ENCODE measurements at places on chromosomes 11 and 22.

DNA sequence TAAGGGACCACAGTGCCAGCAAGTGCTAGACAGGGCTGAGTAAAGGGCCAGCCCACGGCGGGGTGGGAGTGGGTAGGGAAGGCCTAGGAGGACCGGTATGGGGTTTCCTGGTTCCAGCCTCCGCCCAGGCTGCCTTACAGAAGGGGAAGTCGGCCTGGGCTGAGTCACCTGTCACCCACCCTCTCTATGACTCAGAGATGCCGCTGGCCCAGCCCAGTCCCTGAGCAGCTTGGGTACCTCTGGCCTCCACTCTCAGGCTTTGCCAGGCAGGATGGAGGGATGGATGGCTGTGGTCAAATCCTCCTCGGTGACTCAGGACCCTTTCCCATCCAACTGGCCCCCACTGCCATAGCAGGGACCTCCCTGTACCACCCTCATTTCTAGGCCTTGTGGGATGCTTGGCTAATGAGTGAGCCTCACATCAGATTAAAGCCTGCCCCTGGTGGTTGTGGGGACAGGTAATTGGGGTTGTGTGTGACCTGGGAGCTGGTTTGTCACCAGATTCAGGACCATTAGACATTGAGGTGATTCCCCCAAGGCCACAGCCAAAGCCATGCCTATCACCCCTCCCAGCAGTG, 13.9 kb downstream of the SLC35E4 start:
- DNase-seq = no peak

- no peak for DNase-seq
Measured at GRCh38 chr11:110356762-110357671, 60.6 kb upstream of the RDX start.

- no peak for DNase-seq
Measured at GRCh38 chr11:130905512-130905911, 10.8 kb downstream of the SNX19 start.

GRCh38 chr22:45103756-45104155, 60.0 kb upstream of the NUP50 start:
- DNase-seq = no peak

GRCh38 chr11:16899708-16900303, 114.4 kb downstream of the PLEKHA7 start:
- DNase-seq = no peak

DNA sequence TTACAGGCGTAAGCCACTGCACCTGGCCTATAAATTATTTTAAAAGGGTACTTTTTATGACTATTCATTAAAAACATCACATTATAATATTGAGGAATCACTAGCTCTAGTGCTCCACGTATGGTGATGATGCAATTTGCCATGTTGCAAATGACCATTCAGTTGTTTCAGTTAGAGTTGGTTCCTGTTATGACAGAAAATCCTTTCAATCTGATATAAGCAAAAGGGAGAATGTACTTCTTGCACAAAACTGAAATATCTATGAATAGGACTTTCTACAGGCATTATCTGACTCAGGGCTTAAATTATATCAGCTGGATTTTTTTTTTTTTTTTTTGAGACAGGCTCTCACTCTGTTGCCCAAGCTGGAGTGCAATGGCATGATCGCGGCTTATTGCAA, 45.6 kb upstream of the RRM1 start:
- DNase-seq = no peak

DNA sequence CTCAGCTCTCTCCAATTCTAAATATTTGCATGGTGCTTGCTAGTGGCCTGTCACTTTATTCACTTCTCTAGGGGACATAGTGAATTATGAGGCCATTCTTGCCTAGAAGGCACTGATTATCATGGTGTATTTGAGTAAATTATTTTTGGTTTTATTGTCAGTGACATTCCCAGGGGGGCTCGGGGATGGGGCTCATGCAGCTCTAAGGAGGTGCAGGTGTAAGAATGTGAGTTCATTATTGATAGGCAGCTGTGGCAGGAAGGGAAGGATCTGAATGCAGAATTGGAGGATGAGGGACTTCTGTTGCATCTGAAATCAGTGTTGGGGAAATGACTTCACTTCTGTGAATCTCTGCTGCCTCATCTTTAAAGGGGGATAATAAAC, 53.7 kb upstream of the OR4B1 start:
- no peak for DNase-seq

DNA sequence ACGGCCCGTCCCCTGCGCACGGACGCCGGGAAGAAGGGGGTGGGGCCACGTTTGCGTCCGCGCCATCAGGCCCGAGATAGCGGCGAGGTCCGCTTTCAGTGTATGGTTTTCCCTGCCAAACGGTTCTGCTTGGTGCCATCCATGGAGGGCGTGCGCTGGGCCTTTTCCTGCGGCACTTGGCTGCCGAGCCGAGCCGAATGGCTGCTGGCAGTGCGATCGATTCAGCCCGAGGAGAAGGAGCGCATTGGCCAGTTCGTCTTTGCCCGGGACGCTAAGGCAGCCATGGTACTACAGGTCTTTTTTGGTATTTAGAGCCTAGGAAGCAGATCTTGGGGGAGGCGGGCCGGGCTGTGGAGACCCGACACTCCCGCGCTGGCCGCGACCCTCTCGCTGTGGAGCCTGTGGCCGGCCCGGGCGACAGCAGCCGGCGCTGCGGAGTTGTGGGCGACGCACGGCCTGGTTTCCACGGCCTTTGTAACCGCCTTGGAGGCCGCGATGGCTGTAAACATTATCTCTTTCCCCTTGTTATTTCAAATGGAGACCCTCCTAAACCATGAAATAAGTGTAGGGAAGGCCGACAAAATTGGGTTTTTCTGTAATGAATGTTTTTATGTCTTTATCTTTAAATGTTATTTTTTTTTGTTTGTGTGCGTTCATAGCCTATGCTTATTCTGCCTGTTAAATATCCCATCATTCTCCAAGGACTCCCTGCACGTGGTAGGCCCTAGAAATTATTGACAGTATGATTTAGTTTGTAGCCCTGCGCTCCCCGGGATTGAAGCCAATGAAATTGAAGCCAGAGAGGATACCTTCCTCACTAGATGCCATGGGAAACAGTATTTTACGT, at the start of gene AASDHPPT:
TSS of gene AASDHPPT (plus strand) at position 54 of the 847 bp plus-strand sequence. CDS start at position 103, 49 bp downstream.
- no peak for DNase-seq

GRCh38 chr11:102399189-102399588, 52.2 kb downstream of the BIRC2 start:
- DNase-seq = no peak

DNA sequence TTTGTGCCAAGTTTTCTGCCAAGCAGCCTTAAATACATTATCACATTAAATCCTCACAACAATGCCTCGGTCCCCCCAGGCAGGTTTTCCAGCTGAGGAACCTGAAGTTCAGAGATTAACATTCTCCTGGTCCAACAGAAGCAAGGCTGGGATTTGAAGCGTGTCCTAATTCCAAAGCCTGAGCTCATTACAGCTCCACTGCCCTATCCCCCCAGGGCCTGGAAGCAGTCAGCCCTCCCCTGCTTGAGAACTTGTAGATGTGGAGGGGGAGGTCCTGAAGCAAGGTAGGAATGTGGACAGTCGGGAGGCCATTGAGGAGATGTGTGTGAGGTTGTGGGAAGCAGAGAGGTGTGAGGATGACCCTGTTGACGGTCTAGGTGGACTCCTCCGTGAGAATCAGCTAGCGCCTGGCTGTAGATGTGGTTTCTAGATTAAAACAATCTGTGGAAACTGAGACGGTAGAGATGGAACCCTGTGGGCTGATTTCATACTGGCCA, 8.1 kb downstream of the GRAMD1B start:
- DNase-seq = no peak

GRCh38 chr22:33299245-33299956, 241.2 kb upstream of the SYN3 start:
- DNase-seq = no peak

- DNase-seq = no peak
Measured at GRCh38 chr11:103499710-103500340, 390.6 kb downstream of the DYNC2H1 start.

GRCh38 chr11:77233011-77233410, 68.5 kb downstream of the GDPD4 start:
- DNase-seq = no peak

GRCh38 chr11:27020751-27021150, 19.9 kb upstream of the BBOX1 start:
- DNase-seq = no peak

DNA sequence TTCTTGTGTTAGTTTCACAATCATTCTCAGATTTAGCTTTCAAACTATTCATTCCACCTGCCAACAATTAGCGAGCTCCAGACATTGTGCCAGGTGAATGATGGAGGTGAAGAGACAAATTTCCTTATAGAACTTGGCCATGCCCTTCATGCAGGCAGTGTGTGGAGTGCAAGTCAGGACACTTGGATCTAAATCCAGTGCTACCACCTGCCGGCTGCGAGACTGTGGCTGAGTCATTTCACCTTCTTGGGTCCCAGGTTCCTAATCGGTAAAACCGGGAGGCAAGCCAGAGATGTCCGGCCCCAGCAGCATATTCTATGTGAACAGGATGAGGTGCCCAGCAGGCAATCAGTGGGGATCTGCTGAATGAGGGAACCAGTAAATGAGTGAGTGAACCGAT, 18.6 kb upstream of the EHF start:
- no peak for DNase-seq

DNA sequence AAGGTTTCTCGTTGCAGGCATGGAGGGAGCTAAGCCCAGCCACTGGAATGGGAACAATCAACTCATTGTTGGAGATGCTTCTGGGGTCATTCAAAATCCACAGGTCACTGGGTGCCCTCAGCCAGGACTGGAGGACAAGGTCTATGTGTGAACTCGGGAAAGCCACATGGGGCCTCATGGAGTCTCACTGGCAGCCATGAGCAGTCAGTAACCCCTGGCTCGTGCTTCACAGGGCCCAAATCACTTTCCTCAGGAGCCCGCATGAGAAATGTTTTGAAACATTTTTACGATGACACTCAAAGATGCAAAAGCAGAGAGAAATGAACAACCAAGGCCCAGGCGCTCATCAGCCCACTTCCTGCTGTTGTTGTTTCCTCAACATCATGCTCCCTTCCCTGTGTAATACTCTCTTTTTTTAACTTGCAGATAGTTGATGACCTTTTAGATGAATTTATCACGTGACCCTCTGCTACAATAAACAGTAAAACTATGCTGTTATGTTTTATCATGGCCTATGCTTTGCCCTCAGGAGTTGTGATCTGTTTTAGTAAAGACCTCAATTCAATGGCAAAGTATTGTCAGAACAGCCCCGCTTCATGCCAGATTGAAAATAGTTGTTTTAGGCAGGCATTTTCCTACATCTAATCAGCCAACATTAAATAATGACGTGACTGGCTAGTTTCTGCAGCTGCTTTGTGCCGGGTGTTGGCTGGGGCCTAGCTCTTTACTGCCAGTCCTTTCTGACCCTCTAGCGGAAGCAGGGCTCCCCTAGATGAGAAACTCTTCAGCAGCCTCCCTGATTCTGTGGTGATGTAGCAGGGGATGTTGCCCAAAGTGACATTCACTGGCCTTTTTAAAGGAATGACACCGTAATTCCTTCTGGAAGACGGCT, 39.7 kb downstream of the ADAMTS15 start:
- no peak for DNase-seq

DNA sequence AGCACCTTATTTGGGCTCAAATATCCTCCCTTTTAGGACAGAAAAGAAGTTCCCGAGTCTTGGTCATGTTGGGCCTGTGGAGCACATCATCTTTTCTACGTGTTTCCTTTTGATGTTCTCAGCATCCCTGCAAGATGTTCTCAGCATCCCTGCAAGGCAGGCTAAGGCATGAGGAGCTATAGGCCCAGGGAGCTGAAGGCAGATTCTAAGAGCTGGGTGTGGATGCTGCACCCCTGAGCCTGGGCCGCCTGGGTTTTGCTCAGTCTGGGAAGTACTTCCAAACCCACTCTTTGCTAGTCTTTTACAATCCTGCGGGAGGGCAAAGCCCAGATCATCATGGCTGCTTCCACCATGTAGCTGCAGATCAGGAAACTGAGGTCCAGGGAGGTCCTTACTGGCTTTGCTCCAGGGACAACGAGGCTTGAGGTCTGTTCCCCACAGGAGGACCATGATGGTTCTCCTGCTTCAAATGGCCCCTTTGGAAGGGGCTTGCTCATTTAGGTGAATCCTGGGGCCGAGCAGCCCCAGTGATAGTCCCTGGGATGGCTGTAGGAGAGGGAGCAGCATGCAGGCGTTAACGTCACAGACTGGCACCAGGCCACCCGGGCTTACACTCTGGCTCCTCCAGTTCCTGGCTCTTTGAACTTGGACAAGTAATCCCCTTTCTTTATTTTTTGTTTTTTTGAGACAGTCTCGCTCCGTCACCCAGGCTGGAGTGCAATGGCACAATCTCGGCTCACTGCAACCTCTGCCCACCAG, 10.6 kb downstream of the LRRC75B start:
- no peak for DNase-seq

GRCh38 chr11:20368438-20368837, 4.9 kb downstream of the HTATIP2 start:
- no peak for DNase-seq

GRCh38 chr22:48943567-48944432, 883.9 kb downstream of the BRD1 start:
- DNase-seq = no peak

DNA sequence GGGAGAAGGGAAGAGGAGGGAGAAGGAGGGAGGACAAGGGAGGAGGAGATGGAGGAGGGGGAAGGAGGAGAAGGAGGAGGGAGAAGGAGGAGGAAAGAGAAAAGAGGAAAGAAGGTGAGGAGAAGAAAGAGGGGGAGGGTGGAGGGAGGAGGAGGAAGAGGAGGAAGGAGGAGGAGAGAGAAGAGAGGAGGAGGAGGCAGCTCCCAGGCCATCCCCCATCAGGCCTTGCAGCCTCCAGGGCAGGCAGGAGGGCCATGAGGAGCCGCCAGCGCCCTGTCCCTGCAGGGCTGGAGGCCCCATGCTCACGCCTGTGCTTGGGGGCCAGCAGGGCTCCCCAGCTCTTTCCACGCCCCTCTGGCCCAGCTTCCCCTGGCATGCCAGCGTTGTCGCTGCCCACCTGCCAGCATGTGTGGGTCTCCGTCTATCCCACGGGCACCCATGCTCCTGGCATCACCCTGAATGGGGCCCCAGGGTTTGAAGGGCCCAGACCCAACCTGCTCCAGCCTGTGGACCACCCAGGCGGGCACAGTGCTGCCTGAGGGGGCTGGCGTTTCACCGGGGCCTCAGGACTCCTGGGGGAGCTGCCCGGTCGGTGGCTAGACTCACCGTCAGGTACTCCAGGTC, 5.2 kb downstream of the TSPAN32 start:
- DNase-seq = no peak

DNA sequence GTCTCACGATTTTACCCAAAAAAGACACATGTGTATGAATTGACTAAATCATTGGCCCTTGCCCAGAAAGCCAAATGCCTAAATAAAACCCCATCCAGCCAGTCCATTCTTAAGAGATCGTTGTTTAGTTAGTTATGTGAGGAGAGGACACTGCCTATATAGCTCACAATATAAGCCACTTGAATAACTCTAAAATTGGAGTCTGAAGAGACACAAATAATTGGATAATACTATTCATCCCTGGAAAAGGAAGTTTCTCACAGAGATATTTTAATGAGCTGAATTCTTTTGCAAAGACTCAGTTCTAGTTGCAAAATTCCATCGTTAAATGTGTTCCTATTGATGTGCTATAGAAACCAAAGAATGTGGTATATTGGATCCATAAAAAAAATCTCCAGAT, 176.7 kb downstream of the SOX6 start:
- DNase-seq = no peak

GRCh38 chr22:49632199-49633009, 195.3 kb downstream of the BRD1 start:
- no peak for DNase-seq

GRCh38 chr11:27254744-27255446, 108.1 kb downstream of the CCDC34 start:
- no peak for DNase-seq

- DNase-seq = no peak
Measured at GRCh38 chr11:112294688-112295340, 34.2 kb upstream of the PLET1 start.

Measured in NCI-H2081 treated with DMSO at 0.1 percent for 48 hours (cell line).